Ecto neural progenitor cell (in vitro differentiated cells): ENCODE measurements at places on chromosomes 13 and 19.

GRCh38 chr13:39200249-39200910 lies 162.1 kb downstream of the NHLRC3 start:
- no peak for DNase-seq

- DNase-seq = no peak
Measured at GRCh38 chr19:18697680-18698079, 14.2 kb downstream of the CRTC1 start.

GRCh38 chr19:6126335-6126974 lies 9.0 kb upstream of the ACSBG2 start:
- DNase-seq = no peak

- DNase-seq = no peak
Measured at GRCh38 chr13:60794751-60795150, 397.7 kb downstream of the TDRD3 start.

DNA sequence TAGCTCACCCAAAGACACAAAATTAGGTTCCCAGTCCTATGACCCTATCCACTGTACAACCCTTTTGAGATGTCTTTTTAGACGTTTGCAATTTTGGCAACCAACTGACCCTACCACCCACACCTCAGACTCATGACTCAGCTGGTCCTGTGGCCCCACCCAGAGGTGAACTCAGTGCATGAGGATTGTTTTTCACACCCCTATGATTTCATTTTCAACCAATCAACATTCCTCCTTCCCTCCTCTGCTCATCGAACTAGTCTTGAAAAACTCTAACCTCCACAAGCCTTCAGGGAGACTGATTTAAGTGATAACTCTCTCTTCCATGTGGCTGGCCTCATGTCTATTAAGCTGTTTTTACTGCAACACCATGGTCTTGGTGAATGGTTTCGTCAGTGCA lies 350.7 kb downstream of the UQCRFS1 start:
- DNase-seq = no peak

DNA sequence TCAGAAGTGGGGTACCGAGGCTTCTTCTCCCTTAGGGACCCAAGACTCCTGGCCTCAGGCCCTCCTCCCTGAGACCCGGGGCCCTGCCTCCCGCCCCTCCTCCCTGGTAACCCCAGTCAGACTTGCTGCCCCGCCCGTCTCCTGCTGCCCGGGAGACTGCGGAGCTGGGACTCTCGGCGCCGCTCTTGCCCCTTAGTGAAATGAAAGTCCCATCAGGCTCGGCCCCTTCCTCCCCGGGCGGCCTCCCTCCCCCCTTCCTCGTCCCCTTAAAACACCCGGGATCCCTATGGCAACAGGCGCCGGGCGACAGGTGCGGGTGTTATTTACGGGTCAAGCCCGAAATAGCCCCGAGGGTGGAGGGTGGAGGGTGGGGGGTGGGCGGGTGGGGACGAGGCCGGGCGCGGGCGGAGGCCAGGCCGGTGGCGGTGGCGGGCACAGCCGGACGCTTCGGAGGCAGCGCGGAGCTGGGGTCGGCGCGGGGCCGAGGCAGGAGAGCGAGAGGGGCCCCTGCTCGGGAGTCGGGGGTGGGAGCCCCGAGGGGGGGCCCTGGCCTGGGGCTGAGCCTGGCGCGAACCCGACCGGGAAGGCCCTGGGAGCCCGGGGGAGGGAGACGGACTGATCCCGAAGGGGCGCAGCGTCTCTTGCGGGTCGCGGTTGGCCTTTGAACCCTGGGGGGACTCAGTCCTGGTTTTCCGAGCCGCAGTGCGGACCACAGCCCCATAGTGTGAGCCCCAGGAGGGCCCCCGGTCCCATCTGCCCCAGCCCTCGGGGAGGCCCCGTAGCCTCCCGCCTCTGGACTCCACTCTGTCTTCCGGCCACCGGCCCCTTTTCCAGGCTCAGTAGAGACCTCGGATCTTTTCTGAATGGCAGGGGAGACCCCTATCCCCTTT lies at the start of gene CACNG6:
CACNG6 (plus strand) TSS at position 414 of the 890 bp plus-strand sequence. CDS start 1,241 bp downstream, outside the sequence.
- peak; percentile 71 for DNase-seq

GRCh38 chr13:24277761-24278160 lies 31.6 kb upstream of the C1QTNF9 start:
- no peak for DNase-seq

GRCh38 chr19:45632468-45633196 lies 6.6 kb downstream of the EML2 start:
- peak; percentile 94 for DNase-seq

DNA sequence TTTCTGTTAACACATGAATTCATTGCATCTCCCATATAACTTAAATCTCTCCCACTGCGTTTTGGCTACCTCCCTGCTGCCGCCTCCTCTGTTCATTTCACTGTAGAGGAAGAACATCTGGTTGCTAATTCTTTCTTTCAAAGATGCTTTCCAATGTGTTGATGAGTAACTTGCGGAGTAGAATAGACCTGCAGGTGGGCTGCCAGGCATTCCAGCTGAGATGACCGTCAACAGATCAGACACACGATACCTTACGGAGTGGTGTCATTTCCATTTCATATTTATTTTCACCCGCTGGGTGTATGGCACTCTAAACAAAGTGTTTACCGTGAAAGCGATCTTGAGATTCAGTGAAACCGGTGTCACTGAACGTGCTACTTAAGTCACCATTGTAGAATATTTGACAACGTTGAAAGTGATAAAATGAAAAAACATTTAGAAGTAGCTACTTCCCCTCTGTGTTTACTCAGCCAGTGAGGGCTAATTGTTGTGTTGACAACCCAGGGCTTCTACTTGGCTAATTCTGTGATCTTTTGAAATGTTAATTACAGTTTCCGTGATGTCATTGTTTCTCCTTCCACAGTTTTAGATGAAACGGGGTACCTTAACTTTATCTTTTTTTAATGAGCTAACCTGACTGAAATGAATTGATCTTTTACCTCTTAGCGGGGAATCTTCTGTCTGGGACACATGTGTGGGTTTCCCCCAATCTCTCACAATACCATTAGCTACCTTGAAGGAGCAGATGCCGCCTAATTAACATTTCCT lies 228.5 kb upstream of the ARGLU1 start:
- DNase-seq = no peak

DNA sequence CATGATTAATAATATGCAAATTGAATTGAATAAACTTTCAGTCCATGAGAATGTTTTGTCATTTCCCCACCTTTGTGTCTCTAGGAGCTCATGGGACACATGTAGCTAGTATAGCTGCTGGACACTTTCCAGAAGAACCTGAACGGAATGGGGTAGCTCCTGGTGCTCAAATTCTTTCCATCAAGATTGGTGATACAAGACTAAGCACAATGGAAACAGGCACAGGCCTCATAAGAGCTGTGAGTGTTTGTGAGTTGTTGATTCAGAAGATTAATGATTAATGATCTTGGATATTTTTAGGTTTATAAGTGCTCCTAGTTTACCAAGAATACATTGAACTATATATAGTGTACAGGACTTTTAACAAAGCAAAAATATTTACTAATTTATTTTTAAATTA lies 30.1 kb downstream of the TPP2 start:
- DNase-seq = no peak

DNA sequence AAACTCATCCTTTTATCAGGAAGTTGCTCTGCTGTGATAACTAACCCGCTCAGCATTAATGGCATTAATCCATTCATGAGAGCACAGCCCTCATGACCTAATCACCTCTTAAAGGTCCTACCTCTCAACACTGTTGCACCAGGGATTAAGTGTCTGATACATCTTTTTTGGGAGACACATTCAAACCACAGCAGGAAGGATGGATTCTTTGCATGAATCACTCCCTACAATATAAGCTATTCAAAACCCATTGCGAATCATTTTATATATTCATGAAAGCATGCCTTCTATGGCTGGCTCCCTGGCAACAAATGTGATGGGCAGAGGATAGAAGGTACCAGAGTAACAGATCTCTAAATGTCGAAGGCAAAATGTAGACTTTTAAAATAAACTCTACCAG lies 27.6 kb downstream of the ARL11 start:
- DNase-seq = no peak

DNA sequence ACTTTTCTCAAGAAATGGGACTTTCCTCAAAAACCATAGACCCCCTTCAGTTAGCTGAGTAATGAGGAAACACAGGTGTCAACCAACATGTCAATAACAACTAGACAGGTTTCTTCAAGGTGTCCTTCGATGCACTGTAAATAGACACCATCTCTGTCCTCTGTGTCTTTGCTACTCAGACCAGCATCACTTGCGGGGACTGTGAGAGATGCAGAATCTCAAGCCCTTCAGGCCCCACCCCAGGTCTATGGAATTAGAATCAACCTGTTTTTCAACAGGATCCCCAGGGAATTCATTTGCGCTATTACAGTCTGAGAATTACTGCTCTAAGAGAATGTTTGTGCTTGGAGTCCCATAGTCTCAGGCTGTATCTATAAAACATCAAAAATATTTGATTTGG lies 469.9 kb downstream of the COG6 start:
- no peak for DNase-seq

GRCh38 chr13:77779552-77780272 lies 82.2 kb downstream of the SLAIN1 start:
- DNase-seq = no peak

GRCh38 chr19:1406774-1407527 lies 435 bp upstream of the DAZAP1 start:
- DNase-seq = peak; percentile 99

- no peak for DNase-seq
Measured at GRCh38 chr13:104065328-104065727, 999.1 kb upstream of the SLC10A2 start.

- peak; percentile 79 for DNase-seq
Measured at GRCh38 chr19:6423499-6424194, 964 bp downstream of the KHSRP start.

DNA sequence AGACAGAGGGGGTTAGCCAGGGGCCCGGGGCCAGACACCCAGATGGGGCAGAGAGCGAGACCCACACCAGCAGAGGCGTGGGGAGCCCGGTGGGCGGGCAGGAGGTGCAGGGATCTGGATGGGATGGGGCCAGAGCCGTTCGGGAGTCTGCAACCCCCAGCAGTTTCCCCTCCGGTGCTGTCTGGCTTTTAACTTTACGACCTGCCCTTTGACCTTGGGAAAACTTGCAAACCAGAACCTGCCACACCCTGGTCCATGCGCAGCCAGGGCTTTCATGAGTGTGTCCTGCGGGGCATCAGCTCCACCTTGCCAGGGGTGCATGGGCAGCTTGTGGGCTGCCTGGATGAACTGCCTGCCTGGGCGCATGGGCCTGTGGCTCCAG lies 9.8 kb downstream of the JOSD2 start:
- no peak for DNase-seq

- DNase-seq = no peak
Measured at GRCh38 chr19:4991996-4992698, 23.2 kb downstream of the KDM4B start.

- no peak for DNase-seq
Measured at GRCh38 chr19:406135-406781, 2.7 kb downstream of the C2CD4C start.
